AG08396 (cell line): ENCODE measurements at places on chromosomes 1 and 21.

GRCh38 chr1:204468206-204468605, 26.4 kb downstream of the PIK3C2B start:
- DNase-seq, result no peak

DNA sequence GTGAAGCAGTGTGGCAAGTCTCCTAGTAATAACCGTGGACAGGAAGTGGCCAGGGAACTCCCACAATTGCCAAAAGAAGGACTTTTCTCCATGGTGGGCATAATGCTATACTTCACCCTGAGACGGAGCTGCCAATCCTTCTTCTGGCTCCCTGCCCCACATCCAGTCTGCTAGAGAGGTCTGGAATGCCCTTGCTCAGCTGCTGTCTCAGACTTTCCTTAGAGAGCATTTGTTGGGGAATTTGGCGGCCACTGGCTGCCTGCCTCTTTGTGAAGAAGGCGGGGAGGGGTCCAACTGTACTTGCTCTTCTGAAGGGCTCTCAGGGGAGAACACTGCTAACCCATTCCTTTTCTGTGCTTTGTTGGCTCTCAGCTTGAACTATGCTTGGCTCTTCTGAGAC, 123.7 kb upstream of the EDN2 start:
- no peak for DNase-seq

DNA sequence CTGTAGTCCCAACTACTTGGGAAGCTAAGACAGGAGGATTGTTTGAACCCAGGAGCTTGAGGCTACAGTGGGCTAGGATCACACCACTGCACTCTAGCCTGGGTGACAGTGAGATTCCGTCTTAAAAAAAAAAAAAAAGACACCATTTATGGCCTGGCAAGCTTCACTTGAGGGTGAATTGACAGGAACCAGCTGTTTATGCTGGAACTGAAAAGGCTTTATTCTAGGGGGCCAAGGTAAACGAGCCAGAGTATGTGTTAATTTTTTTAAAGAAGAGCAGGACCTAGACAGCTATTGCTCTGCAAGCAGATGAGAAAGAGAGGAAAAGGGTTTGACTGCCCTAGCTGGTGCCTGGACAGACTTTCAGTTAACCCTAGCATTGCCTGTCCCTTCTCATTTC, 37.0 kb downstream of the S100A6 start:
- no peak for DNase-seq

GRCh38 chr1:172390683-172391551, 29.6 kb upstream of the C1orf105 start:
- DNase-seq, result no peak

DNA sequence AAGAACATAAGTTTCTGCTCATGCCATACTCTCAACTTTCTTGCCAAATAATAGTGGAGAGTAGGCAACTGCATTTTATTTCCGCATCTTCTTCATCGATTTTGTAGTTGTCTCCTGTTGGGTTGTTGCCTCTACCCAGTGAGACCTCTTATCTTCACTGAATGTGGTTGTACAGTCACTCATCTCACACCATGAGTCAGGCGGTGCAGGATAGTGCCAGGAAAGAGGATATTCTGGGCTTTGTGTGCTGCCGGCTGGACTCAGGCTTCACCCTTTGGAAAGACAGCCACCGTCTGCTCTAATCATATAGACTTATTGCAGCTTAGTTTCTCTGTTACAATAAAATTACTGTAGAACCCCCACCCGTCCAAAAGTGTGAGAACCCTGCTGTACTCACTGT, 154.3 kb upstream of the USP24 start:
- peak; percentile 32 for DNase-seq

DNA sequence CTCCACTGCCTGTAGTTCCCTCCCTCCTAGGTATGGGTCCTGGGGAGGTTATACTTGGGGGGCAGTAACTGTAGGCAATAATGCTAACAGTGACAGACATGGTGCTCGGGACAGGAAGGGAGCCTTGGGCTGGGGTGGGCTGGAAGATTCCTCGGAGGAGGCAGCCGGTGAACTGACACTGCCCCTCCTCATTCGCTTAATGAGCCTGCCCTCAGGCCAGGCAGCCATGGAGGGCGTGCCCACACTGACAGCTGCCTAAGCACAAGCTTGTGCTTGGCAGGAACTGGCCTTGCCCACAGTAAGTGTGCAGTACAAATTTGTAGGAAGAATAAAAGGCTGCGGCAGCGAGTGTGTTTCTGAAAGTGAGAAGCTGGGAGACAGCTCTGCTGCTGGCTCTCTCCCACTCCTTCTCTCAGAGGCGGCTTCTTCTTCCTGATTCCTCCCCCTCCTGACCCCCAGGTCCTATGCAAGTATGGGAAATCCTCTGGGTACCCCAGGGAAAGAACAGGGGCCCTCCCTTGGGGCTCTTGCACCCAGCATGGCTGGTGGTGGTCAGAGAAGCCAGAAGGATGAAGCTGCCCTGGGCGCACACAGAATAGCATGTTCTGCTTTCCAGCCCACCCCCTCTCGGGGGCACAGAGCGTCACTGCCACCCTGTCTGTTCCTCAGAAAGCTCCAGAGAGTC, 23.6 kb downstream of the OPTC start:
- DNase-seq, result no peak

DNA sequence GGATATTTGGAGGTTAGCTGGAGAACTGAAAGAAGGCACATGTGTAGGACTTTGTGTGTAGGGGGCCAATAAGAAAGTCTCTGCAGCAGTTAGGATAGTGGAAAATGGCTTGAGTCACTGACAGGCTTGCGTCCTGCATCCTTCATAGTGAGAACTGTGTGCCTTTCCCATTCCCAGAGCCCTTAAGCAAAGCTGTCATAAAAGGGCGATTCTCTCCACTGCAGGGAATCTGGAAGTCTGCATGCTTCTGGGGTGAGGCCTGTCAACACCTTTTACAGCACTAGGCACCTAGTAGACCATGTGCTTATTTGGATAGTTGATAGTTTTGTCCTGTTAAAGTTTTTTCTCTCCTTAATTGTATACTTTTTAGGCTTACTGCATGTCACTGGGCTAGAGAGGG, 39.4 kb upstream of the MACF1 start:
- DNase-seq, result no peak

- peak; percentile 49 for DNase-seq
Measured at GRCh38 chr1:30955448-30956015, 47.0 kb upstream of the SDC3 start.

GRCh38 chr1:18951818-18952391, 4.6 kb downstream of the IFFO2 start:
- DNase-seq, result no peak

- DNase-seq, result no peak
Measured at GRCh38 chr1:247118946-247119446, 14.8 kb upstream of the ZNF669 start.

GRCh38 chr1:47853059-47853458, 144.1 kb downstream of the TRABD2B start:
- no peak for DNase-seq

DNA sequence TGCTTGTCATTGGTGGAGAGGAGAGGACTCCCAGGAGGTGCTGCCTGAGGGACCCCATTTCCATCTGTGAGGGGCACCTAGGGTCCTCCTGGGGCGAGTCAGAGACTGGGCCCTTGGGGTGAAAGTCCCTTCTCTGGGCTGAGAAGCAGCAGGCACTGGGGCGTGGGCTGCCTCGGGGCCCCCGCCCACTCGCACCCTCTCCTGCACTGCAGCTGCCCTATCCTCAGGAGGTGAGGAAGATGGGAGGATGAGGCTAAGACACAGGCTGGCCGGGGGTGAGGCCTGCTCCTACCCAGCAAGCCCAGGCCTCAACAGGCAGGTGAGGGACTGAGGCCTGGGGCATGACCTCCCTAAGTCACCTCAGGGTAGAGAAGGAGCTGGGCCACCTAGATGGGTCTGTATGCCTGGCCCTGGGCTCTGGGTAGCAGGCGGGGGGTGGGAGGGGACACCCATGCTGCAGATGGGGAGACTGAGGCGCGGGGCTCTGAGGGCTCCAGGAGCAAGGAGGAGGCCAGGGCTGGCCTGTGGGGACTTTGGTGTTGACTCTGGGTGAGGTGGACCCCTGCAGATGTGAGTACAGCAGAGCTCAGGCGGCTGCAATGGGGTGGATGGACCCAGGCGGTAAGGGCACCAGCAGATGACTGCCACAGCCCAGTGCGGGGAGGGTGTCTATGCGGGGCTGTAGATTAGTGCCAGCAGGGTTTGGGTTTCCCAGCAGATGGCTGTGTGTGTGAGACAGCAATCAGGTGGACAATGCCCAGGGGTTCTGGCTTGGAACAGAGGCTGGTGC, 10.4 kb upstream of the ZNF669 start:
- DNase-seq, result no peak

DNA sequence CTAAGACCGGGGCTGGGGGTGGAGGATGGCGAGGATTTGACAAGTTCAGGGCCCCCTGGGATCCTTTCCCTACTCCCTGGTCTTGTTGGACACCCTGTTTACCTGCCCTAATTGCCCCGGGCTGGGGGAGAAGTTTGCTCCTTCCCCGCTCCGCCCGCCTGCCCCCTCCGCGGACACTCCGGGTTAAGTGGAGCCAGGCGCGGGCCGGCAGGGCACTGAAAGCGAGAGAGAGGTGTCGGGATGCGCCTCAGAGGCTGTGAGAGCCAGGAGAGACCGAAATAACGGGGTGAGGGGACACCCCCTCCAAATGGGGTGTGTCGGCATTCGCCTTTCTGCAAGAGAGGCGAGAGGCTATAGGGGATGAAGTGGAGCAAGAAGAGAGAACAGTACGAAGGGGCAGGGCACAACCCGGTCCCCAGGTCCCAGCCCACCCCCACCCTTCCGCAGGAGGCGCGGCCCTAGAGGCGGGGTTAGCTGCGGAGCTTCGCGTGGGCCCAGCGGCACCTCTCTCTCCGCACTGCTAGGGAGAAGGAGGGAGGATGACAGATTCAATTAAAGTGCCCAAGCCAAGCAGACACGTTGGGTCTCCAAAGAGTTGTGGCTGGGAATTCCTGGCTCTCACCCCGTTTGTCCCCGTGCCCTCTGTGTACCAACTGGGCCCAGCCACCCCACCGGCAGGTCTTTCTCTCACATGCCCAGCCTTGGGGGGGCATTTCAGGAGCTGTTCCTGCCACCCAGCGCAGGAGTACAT, 3.8 kb downstream of the EFNA3 start:
- no peak for DNase-seq

DNA sequence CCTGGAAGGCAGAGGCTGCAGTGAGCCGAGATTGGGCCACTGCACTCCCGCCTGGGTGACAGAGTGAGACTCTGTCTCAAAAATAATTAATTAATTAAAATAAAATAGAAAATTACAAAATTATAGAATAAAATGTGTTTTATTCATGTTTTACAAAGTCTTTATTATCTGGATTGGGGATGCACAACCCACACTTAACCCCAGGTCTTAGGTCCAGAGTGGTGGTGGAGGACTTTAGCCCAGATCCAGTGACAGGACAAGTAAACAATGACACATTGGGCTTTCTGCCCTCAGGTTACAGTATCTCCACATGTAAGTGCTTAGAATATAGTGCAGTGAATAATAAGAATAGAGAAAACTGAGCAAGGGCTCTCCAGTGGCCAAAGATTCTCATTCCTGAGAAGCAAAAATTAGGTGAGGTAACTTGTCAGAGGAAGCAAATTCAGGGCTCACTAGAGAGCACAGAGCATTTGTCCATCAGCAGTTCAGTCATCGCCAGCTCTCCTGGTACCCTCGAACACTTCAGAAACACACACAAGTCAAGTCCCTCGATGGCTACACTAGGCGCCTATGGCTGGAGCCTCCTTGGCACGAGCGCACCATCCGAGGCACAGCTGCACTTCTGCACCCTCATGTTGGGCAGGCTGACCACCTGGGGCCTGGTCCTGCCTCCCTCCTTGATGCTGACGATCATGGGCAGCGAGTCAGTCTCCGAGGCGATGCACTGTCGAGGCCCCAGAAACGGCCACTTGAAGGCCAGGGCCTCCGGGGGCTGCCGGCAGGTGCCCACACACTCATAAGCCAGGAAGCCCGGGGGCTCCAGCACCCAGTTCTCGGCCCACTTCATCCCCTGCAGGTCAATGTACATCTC, 2.6 kb downstream of the LEFTY1 start:
- no peak for DNase-seq

GRCh38 chr1:15090373-15090772, 63.2 kb upstream of the TMEM51 start:
- no peak for DNase-seq

DNA sequence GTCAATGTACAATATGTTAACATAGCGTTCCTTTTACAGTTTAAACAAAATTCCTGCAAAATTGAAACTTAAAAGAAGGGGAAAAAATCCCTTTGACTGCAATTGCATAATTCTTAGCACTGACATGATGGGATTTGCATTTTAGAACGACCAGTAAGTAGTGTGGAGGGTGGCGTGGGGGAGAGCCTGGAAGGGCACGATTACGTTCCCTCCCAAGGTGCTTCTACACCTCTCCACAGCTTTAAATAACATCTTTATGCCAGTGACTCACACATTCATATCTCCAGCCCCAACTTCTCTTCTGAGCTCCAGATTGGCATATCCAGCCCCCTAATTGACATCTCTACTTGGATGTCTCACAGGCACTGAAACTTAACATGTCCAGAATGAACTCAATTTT, 64.3 kb downstream of the OLFML3 start:
- no peak for DNase-seq

DNA sequence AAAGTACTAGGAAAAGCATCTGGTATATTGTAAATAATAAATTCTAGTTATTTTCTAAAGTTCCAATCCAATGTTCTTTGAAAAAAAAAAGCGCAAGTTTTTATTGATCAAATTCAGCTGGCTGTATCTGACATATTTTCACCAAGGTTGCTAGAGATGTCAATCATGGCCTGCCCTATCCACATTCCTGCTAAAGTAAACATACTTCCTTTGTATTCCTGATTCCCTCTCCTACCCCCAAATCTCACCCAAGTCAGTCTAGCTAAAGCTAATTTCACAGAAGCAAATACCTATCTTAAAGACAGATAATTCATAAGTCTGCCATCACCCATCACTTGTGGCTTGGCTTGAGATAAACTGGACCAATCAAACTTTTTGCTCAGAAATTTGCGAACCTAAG, 21.3 kb downstream of the ANKRD13C start:
- DNase-seq, result no peak

GRCh38 chr1:184545601-184546000, 158.8 kb downstream of the C1orf21 start:
- peak; percentile 22 for DNase-seq

GRCh38 chr1:95650631-95651030, 416.6 kb downstream of the RWDD3 start:
- no peak for DNase-seq

DNA sequence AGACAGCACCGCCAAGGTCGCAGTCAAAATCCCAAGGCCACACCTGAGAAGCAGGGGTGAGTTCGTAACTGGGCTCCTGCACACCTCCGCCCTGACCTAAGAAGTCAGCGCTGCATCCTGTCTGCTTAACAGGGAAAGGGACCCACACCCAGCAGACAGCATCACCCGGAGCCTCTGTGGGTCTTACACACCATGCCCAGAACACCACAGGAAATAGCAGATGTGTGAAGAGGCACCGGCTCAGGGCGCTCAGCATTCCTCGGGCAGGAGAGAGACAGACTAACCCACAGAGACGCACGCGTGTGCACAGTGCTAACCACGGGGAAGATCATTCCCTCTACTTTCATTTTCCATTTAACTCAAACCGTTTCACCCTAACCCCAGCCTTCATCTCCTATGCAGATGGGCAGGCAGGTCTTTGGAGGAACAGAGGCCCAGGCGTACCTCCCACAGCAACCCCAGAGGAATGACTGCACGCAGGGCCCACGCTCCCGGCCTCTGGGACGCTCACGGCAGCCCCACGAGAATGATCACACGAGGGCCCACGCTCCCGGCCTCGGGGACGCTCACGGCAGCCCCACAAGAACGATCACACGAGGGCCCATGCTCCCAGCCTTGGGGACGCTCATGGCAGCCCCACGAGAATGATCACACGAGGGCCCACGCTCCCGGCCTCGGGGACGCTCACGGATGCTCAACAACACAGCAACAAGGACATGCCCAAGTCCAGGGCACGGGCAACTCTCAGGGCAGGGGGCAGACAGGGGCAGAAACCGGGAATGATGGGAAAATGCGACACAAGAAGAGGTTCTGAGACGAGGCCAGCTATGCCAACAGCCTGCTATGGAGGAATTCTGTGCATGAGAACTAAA, 20.9 kb downstream of the POFUT2 start:
- DNase-seq, result no peak
